ENCODE measurements at places on chromosomes 2 and 18.

- peak; percentile 90 for DNase-seq
Measured at GRCh38 chr2:237171396-237171795, 85.7 kb downstream of the COPS8 start.

DNA sequence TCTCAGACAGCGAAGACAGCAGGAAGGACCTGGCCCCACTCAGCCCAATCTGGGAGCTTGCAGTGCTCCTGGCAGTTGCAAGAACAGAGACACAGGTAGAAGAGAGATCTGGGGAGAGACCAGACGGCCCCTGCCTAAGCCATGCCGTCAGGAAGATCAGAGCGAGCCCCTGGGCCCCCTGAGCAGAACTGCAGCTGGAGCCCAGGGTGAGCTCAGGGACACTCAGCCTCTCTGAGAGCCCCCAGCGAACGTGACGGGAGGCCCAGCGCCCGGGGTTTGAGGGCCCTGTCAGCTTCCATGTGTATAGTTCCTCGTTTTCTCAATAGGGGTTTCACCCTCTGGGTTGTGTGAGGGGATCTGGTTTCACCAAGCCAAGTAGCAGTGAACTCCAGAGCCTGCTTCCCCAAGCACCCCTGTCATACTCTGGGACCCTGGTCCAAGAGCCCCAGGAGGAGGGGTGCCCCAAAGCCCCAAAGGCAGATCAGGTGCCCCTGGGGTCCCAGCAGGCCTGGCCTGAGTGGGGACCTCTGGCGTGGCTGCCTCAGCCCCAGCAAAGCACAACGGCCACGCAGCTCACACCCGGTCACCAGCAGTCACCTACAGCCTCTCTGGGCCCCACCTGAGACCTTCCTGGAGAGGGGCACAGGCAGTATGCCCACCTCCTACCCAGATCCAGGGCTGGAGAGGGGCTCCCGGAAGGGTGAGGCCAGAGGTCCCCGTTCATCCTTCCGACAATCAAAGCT, 431.3 kb upstream of the MYT1L start:
- DNase-seq, result no peak

GRCh38 chr2:176461098-176461808, 192.0 kb downstream of the MTX2 start:
- DNase-seq, result no peak

DNA sequence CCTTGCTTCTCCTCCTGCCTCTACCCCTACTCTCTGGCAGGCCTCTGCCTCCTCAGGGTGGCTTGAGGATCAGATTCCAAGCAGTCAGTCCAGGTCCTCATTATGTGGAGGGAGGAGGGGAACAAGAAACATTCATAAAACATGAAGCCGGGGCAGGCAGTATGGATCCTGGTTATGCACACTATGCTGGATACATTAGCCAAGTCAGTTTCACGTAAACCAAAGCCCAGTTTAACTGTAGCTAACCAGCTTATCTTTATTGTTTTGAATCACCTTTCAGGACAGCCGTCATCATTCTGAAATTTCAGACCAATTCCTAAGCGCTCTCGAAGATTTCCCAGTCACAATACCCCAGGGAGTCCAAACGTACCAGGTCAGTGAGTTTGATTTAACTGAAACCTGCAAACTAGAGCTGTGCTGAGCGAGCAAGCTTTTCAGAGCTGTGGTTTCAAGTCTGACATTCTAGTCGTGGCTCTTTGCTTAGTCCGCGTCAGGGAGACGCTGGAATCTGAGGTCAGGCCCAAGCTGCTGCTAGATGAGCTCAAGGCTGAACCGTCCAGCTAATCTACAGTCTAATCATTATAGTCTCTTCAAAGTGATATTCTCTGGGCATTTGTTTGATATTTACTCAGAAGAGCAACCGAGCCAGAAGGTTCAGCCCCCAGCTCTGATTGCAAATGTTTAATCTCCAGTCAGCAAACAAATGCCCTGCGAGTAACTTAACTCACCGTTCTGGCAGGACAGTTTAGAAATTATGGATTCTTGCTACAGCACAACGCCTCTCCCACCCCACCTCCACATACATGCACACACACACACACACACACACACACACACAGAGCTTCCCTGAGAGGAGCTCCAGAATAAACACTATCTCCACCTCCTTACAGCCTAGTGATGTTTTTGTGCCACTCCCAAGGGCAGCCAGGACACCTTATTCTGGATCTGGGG, 63.8 kb upstream of the BZW1 start:
- peak; percentile 98 for DNase-seq

GRCh38 chr2:143833015-143833660, 686.8 kb downstream of the ZEB2 start:
- DNase-seq, result no peak

GRCh38 chr18:49892148-49892924, 79.0 kb upstream of the ACAA2 start:
- DNase-seq, result no peak

GRCh38 chr2:121570667-121571055, 40.0 kb downstream of the RNU4ATAC start:
- no peak for DNase-seq

DNA sequence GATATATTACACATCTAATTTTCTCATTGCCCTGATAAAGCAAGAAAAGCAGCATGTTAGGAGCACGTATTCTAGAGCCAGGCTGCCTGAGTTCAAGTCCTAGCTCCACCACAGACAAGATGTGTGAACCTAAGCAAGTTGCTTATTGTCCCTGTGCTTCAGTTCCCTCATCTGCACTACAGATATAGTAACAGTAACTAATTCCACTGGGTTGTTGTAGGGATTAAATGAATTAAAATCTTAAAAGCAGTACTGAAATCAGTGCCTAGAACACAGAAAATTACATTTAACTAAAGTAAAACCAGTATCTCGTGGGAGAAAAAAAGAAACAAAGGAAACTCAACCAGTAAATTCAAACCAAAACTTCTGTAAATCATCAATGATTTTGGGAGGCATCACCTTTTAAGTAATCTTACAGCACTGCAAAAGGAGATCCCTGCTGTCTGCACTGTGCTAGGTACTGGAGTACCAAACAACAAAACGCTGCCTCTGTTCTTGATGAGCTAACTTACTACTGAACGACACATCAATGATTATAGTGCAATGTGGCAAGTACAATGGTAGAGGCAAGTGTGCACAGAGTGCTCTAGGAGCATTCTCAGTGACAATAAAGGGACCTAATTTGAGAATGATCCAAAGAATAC, 7.9 kb downstream of the MAP3K2 start:
- no peak for DNase-seq

DNA sequence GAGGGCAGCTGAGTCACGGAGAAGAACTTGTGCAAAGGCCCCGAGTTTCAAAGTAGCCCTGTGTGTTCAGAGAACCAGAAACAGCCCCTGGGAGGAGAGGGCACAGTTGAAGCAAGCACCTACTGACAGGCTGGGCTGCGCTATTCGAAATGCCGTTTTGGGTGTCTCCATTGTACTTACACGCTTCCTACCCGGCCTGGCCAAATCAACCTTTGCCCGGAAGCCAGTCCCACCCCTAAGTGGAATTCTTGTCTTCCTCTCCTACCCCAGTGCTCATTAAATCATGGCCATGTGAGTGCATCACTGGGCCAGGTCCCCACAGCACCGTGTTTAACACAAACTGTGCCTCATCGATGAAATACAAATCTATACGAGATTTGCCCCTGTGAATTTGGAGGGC, 6.0 kb downstream of the DIPK1C start:
- DNase-seq, result no peak

- DNase-seq, result no peak
Measured at GRCh38 chr2:106941372-106941993, 55.5 kb upstream of the ST6GAL2 start.

DNA sequence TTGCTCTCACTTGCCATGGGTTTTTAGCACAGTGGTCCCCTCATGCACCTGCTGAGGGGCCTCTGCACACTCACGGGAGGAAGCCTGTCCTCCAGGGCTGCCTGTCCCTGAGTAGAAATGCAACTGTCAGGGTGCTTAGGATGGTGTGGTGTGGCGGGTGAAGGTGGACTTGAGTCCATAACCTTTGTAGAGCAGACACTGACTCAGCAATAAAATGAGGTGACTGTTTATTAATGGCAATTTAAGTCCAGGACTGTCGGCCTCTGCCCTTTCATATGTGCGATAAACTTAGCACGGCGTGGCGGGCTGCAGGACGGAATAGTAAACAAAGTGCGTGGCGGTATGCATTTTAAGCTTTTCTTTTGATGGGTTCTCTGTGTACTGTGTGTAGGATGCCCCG, 188.2 kb downstream of the LDLRAD4 start:
- no peak for DNase-seq

- no peak for DNase-seq
Measured at GRCh38 chr18:52694804-52695203, 354.8 kb downstream of the DCC start.

DNA sequence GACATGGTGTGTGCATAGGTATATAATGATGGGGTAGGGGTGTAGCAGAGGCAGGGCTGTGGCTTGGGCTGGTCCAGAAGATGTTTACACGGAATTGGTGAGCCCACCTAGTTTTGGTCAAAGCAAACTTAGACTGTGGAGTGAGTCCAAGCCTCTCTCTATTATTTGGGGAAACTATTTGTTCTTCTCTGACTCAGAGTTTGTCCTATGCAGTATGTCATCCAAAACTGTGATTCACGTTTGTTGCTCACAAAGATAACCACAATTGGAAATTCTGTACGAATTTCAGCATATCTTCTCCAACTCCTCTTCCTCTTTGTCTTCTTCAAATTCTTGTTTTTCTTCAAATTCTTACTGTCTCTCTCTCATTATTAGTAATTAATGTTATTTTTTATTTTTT, 292.9 kb downstream of the XIRP2 start:
- DNase-seq, result no peak

GRCh38 chr18:25033747-25034471, 318.1 kb downstream of the ZNF521 start:
- DNase-seq, result no peak

Data from non-pigmented ciliary epithelial cell (primary cell).